ENCODE measurements at places on chromosomes 7 and 10.
A peak's percentile ranks its signal among the peaks of the same experiment; 100 is the strongest.

DNA sequence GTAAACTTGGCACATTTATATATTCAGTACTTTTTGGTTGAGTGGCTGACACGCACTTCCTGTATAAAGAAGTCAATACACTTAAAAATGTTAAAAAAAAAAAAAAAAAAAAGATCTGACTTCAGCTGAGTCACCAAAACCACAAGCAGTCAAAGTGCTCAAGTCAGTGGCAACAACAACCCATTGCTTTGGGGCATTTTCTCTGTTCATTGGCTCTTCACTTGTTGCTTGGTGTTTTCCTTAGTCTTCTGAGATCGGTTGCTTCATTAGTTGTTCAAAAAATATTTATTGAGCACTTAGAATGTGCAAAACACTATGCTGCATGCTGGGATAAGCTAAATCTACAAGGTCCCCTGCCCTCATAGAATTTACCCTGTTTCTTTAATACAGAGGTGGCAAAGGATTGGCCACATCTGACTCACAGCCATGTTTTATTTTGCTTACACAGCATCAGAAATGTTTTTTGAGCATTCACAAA is 63.7 kb downstream of the ZNRF2 start:
- DNase-seq, result peak; percentile 32

GRCh38 chr7:88169717-88170320 is 50.0 kb downstream of the SRI start:
- no peak for DNase-seq

- DNase-seq, result no peak
Observed at GRCh38 chr10:100858747-100859483, 53.8 kb upstream of the SLF2 start.

- DNase-seq, result no peak
Observed at GRCh38 chr10:3950676-3951275, 165.8 kb upstream of the KLF6 start.

GRCh38 chr10:34386921-34387320 is 428.2 kb downstream of the PARD3 start:
- no peak for DNase-seq

DNA sequence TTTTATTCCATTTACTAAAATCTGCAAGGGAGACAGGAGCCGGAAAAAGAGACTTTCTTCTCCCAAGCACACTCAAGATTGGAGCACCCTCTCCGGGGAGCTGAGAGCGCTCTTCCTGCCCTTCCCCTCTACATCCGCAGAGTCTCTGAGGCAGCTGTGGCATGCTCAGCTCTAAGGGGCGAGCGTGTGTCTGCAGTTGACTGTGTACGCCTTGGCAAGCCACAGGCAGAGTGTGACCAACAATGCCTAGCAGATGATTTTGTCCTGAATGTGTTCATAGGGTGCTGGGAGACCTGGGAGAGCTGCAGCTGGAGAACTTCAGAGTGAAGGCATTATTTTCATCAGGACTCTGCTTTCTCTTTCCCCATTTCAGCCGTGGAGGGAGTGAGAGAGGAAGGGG is 20.7 kb downstream of the MTURN start:
- no peak for DNase-seq

All from stimulated activated CD4-positive, alpha-beta T cell treated with anti-CD3 and anti-CD28 coated beads, Interleukin-4, amount 100 ng/mL, for 48 hours (primary cell).